ENCODE measurements at places on chromosomes 16 and 17.

- DNase-seq, result no peak
These were observed 1.1 kb downstream of the CEMP1 start for GRCh38 chr16:2529961-2530628.

DNA sequence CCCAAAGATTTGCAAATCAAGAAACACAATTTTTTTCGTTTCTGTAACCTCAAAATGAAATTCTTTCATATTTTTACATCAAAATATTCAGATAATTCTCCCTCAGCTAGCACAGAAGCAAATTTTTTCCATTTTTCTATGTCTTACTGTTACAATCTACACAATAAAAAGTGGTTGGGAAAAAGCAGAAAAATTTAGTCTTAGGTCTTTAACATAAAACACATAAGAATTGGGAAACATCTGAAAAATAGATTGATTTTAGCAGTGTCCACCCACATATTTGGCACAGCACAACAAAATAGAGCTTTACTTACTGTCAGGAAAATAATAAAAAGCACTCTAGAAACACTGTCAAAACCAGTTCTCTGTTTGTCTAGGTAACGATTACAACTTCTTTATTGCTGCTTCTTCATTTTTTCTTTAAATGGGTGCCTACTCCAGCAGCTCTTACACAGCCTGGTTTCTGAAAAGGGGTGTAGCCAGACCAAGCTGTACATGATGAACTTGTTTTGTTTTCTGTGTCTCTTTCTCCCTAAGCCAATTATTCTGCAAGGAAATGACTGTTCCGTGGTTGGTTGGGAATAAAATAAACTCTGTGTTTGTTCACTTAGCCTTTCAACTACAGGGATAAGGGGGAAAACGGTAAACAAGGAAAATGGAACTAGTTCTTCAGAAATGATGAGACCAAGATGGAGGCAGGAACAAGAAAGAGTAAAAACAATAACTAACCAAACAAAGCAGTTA is at the start of gene ABCA6:
ABCA6 (minus strand) TSS at position 465 of the 744 bp plus-strand sequence. CDS start 1,192 bp downstream, outside the sequence.
- no peak for DNase-seq

DNA sequence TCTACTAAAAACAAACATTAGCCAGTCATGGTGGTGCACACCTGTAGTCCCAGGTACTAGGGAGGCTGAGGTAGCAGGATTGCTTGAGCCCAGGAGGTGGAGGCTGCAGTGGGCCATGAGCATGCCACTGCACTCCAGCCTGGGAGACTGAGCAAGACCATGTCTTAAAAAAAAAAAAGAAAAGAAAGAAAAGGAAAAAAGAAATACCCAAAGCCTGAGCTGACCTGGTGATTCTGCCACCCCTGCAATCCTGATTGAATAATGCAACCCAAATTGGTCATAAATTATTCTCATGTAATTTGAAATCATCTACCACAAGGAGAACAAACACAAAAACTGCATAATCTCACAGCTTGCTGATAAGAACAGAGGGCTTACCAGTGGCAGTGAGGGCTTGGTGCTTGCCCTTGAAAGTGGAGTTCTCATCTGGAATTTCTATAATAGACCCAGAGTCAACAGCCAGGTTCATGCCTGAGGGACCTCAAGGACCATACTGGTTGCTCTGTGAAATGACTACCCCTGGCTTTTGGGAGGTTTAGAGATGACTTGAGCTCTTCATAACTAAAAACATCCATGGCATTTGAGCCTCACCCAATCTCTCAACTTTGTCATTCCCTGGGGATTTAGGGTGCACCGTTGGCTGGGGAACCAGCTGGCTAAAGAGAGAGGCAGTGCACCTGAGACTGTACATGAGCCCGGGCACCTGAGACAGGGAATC is 35.4 kb upstream of the TMC5 start:
- DNase-seq, result no peak

- DNase-seq, result no peak
These were observed 736 bp downstream of the APPBP2 start for GRCh38 chr17:60525328-60525684.

DNA sequence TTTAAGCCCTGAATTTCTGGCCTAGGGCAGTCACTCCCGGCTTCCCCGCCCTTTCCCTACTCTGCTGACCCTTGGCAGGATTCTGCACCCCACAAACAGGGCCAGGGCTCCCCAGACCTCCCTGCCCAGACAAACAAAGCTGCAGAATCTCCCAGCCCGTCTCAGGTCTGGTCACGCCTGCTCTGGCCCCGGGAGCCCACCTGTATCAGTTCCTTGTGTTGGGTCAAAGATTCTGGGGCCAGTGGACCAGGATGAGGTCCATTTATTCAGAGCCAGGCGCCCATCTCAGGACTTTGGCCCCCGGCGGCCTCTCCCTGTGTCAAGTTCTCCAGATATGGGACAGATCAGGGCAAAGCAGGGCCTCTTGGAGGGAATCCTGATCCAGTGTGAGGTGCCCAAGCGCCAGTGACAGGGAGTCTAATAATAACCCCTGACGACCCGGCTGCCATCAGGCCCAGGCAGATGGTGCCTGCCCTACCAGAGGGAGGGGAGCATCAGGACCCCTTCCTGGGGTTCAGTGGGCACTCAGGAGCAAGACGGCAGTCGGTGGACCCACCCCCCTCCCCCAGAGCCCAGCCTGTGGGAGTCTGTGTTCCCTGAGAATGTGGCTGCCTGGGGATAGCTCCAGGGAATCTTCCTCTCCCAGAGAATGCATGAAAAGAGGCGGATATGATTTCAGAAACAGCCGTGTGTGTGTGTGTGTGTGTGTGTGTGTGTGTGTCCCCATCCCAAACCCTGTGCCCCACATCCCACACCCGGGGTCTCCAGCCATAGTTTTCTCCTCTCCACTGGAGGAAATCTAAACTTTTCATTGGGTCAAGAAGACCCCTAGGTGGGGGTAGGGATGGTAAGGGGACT is 1.3 kb downstream of the TTYH2 start:
- no peak for DNase-seq

- DNase-seq, result no peak
These were observed 128.8 kb downstream of the FOXL1 start for GRCh38 chr16:86707171-86707570.

DNA sequence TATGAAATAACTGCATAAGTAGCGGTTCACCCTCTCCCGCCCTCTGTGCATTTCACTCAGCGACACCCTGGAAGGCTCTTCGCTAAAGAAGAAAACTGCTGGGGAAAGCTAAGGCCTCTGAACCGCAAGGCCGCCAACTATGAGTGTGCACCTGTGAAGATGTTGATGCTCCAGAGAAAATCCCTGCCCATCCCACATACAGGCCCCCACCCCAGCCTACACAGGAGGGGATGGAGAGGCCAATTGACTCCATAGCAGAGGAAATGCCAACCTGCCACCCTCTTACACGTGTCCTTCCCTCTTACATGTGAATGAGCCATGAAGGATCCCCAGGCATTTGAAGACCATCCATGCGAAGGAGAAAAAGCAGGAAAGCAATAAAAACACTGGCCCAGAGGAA is 104.8 kb downstream of the MGAT5B start:
- no peak for DNase-seq

DNA sequence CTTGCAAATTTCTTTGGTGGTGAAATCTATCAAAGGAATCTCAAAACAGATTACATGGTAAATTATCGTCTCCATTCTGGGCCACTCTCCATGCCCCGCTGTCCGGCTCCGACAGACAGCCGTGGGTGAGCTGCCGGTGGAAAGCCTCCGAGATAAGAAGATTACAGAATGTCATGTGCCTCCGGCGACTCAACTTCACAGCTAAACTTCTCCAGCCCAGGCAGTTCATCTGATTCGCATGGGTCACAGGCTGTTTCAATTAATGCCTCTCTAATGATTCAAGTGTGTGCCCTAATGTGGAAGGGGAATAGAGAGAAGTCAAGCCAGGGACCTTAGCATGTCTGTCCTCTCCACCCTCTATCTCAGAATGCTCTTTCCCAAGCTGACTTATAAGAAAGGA is 520.8 kb upstream of the ZFHX3 start:
- no peak for DNase-seq

GRCh38 chr16:30947859-30948666 is 805 bp upstream of the ORAI3 start:
- DNase-seq, result no peak

GRCh38 chr16:57871456-57871855 is 69.2 kb upstream of the KIFC3 start:
- DNase-seq, result no peak

GRCh38 chr16:52114379-52114778 is 432.6 kb downstream of the TOX3 start:
- DNase-seq, result no peak

- DNase-seq, result no peak
These were observed 8.4 kb downstream of the GLOD4 start for GRCh38 chr17:773467-774312.

DNA sequence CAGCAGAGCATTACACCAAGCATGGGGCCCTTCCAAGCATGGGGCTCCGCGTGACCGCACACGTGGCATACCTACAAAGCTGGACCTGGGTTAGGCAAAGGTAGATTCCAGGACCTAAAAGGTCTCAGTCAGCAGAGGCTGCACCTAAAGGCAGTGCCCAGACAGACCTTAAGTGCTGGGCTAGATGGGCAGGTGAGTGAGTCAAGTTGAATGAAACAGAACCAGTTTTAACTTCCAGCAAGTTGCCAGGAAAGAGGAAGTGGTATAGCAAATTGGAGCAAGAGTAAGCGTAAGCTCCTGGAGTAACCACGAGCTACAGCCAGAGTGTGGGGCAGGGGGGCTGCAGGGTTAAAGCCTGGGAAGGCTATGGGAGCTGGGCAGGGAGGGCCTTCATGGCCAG is 49.5 kb downstream of the SRCIN1 start:
- no peak for DNase-seq

GRCh38 chr16:67169642-67170167 is 633 bp upstream of the NOL3 start:
- no peak for DNase-seq

DNA sequence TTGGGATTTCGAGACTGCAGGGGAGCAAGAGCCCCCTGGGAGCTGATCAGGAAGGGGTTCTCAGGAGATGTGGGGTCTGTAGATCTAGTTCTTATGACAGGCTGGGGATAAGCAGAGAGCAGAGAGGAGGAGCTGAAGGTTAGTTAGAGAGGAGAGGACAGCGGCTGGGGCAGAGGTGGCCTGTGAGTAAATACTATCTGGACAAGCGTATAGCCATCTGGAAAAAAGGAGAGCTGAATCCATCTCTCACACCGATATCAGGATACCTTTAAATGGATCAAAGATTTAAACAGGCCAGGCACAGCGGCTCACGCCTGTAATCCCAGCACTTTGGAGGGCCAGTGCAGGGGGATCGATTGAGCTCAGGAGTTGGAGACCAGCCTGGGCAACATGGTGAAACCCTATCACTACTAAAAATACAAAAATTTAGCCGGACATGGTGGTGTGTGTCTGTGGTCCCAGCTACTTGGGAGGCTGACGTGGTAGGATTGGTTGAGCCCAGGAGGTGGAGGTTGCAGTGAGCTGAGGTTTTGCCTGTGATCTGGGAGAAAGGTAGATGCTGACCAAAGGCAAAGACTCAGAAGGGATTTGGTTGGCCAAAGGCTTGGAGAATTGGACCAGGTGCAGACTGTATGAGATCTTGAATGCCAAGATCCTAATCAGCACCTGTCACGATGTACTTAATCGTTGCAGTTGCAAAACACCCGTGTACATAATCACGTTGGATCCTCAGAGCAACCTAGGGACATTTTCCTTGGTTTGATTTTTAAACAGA is 18.9 kb upstream of the SLC25A19 start:
- no peak for DNase-seq

DNA sequence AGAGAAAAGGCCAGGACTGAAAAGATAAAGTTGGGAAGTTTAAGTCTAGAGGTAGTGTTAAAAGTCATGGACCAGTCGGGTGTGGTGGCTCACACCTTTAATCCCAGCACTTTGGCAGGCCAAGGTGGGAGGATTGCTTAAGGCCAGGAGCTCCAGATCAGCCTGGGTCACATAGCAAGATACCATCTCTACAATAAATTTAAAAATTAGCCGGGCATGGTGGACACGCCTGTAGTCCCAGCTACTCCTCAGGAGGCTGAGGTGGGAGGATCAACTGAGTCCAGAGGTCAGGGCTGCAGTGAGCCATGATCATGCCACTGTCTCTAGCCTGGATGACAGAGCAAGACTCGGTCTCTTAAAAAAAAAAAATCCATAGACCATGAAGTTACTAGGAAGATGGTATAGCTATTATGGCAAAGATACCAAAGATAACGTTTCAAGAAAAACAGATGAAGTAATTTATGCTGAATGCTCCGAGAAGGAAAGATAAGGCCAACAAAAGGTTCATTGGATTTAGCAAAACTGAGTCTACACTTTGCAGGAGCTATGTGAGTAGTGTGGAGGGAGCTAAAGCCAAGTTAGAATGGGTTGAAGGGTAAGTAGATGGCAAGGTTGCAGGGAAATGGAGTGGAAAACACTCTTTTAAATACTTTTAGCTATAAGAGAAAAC is 11.7 kb downstream of the TRIM37 start:
- DNase-seq, result no peak

DNA sequence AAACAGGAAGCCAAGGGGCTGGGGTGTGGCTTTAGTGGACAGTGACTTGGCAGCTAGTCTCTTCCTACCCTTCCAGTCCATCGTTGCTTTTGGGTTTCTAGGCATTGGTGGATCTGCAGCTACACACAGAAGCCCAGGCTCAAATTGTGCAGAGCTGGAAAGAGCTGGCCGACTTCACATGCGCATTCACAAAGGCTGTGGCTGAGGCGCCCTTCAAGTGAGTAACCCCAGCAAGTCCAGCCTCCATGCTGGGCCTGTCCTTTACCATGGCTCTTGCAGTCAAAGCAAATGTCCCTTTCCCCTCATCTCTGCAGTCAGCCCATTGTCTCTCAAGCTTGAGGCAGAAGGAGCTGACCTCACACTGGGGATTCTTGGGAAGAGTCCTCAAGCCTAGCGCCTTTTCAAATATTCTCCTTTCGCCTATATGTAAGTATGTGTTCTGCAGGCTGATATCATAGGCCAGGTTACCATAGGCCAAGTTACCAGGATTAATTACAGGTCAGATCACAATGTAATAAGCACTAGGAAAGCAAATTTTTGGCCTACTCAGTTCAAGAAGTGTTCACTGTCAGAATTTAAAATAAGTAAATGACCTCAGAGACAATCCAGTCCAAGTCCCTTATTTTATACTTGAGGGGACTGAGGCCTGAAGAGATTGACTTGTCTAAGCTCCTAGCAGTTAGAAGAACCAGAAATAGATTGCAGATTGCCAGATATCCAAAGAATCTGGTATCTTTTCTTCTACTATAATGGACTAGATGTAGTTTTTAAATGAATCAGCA is 6.5 kb downstream of the EME1 start:
- DNase-seq, result no peak
